K562 (cell line): ENCODE measurements at places on chromosomes 12 and 14. TPM values are rescaled to one million over a fixed set of nuclear protein-coding genes. Genes with fewer than 3 reads are reported as not detected.

JDP2 gene
- total RNA-seq = 8.9 and 9.6 TPM in 2 replicates

MFAP5 gene
- total RNA-seq = not detected in 2 replicates

APOF gene
- total RNA-seq = 0.09 TPM in 1 of 2 replicates, not detected in the other

HOXC10 gene
- 0.35 and 0.69 TPM in 2 replicates for total RNA-seq

CLEC2A gene
- not detected in 2 replicates for total RNA-seq
